NCI-H510A treated with DMSO at 0.1 percent for 48 hours (cell line): ENCODE measurements at places on chromosomes 6 and 20.

- DNase-seq, result no peak
These were observed 48.9 kb downstream of the ELOVL2 start for GRCh38 chr6:10995114-10995707.

GRCh38 chr20:50224531-50225255, 34.1 kb downstream of the CEBPB start:
- no peak for DNase-seq

DNA sequence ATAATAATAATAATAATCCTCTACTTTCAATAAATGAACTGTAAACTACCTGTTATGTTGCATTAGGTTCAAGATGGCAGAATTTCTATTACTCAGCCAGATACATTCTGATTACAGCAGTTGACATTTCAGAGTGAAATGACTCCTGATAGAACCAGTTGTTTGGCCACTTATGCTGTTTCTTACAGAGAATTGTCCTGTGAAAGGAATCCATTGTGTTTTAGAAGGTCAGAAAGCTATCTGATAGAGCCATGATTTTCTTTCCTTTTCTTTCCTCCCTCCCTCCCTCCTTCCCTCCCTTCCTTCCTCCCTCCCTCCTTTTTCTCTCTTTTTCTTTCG, 16.6 kb downstream of the GJA10 start:
- no peak for DNase-seq

DNA sequence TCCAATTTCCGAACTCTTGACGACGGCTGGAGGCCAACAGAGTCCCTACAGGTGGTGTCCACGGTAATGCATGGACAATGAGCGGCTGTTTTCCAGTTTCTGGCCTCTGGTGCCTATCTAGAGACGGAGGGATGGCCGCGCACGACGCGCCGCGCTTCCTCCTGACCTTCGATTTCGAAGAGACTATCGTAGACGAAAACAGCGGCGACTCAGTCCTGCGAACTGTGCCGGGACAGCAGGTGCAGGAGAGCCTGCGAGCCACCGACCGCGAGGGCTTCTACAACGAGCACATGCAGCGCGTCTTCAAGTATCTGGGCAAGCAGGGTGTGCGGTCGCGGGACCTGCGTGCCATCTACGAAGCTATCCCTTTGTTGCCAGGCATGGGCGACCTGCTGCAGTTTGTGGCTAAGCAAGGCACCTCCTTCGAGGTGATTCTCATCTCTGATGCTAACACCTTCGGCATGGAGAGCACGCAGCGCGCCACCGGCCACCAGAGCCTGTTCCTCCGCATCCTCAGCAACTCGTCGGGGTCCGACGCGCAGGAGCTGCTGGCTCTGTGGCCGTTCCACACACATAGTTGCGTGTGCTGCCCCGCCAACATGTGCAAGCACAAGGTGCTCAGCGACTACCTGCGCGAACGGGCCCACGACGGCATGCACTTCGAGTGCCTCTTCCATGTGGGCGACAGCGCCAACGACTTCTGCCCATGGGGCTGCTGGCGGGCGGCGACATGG, 169.4 kb downstream of the CDK19 start:
- DNase-seq, result no peak

DNA sequence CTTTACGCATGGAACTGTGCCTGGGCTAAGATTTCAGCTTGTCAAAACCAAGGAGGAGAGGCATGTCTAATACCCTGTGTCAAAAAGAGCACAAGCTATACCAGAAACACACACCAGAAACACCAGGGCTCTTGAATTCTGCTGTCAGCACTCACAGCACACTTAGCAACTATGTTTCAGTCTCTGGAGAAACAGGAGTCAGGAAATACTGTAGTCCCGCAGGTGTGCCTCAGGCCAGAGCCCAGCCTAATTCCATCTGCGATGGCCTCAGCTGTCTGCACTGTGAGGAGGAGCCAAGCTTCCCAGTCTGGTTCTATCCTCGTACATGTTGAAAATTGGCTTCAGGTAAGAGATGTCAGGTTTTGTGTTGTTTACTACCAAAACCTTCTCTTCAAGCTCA, 31.6 kb downstream of the MTRES1 start:
- DNase-seq, result no peak

- no peak for DNase-seq
These were observed 11.4 kb upstream of the RAMACL start for GRCh38 chr6:166597711-166598440.

- DNase-seq, result no peak
These were observed 553.1 kb upstream of the MAN1A1 start for GRCh38 chr6:119902681-119903080.

DNA sequence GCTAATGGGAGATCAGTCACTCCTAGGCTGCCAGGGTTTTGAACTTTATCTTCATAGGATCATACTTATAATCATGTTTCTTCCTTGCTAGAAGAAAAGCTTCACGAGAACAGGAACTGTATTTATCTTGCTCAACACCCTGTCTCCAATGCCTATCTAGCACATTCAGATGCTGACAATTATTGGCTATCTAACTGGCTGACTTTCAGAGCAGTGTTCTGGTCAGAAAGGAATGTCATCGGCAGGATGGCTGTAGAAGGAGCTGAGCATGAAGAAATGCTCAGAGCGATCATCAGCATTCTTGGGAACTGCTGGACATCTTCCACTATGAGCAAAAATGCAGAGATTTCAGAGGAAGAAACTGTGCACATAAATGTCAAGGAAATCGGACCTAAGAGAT, 628.0 kb upstream of the NRSN1 start:
- no peak for DNase-seq

DNA sequence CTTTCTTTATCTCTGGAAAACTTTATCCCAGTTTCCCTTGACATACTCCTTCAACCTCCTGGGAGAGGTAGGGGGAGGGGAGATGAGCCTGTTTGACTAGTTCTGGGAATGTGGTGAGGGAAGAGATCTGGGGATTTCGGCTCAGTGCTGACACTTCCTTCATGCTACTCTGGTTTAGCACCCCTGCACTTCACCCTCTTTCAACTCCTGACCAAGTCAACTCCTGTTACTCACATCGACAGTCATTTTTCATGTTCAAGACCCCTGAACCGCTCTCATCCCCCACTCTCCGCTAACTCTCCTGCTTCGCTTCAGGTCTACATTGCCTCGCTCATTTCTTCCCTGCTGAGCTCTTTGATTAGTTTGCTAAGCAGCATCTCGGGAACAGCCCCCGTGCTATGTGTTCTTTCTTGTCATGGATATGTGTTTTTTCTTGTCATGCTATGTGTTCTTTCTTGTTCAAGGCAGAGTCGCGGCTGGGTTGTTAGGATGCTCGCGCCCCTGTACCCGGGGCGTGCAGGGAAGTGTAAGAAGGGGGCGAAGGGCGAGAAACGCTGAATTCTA, 16.6 kb upstream of the TRIM27 start:
- DNase-seq, result peak; percentile 75

- no peak for DNase-seq
These were observed 6.4 kb downstream of the PTK6 start for GRCh38 chr20:63530788-63531160.
